Astrocyte (in vitro differentiated cells and primary cell): ENCODE measurements at places on chromosomes 5 and 9. TPM values are rescaled to one million over a fixed set of nuclear protein-coding genes. Genes with fewer than 3 reads are reported as not detected.

Gene SH3GL2
- 0.16 TPM in 1 of 2 replicates, not detected in the other for total RNA-seq

Gene SH2D3C
- total RNA-seq = 4.6 and 5.8 TPM in 2 replicates

Gene SLC25A2
- total RNA-seq = 0.19 and 0.25 TPM in 2 replicates

Gene KLHL9
- 30.3 and 30.4 TPM in 2 replicates for total RNA-seq

Gene C9orf50
- 0.41 TPM in 1 of 2 replicates, not detected in the other for total RNA-seq

Gene KCNV2
- total RNA-seq = not detected in 2 replicates

Gene SOHLH1
- not detected in 2 replicates for total RNA-seq

Gene GDNF
- 20.5 and 21.5 TPM in 2 replicates for total RNA-seq

Gene KIF12
- 0.34 and 0.50 TPM in 2 replicates for total RNA-seq

Gene HAND1
- total RNA-seq = not detected in 2 replicates

Gene OSMR
- total RNA-seq = 38.6 and 39.2 TPM in 2 replicates

Gene TLX3
- not detected in 2 replicates for total RNA-seq

Gene PCDHGC5
- 7.7 and 10.9 TPM in 2 replicates for total RNA-seq

Gene TAF1L
- total RNA-seq = 0.02 TPM in 1 of 2 replicates, not detected in the other

Gene DMRT3
- not detected in 2 replicates for total RNA-seq

GRCh38 chr5:179550511-179551342 lies at the start of gene RUFY1:
Gene RUFY1, plus strand, starts transcription at chr5:179550554. Its CDS starts 16 bp downstream, at chr5:179550570.
- DNase-seq = peak; percentile 49

GRCh38 chr5:171720086-171720485 lies 65.5 kb upstream of the SMIM23 start:
- no peak for DNase-seq

- DNase-seq = no peak
Observed at GRCh38 chr9:470552-471194, 256.0 kb downstream of the DOCK8 start.

GRCh38 chr5:179250561-179251225 lies 94.6 kb downstream of the ADAMTS2 start:
- no peak for DNase-seq

GRCh38 chr5:132070460-132071337 lies 2.9 kb upstream of the CSF2 start:
- peak; percentile 59 for DNase-seq

DNA sequence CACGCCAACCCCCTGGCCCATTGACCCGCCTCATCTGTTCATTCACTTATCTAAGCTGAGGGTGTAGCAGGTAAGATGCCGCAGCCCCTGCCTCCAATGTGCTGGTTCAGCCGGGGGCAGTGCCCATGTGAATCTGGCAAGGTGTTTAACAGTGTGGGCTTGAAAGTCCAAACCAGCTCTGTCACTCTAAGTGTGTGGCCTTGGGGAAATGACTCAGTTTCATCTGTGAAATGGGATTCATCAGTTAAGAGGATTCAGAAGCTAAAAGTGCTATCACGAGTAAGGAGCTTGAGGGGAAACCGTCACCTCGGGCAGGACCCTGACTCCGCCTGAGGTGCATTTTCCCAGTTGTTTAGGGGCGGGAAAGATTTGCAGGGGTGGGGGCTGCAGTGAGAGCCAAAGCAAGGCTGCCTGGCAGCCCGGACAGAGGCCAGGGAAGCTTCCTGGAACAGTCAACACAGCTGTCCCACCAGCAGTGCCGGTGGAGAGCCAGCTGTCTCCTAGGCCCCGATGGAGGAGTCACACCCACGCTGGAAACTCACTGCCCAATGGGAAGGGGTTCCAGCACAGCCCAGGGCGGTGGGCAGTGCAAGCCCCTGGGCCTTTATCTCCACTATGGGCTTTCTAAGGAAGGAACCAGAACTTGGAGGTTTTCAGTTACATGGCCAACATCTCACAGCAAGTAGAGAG lies 9.7 kb upstream of the URM1 start:
- no peak for DNase-seq

DNA sequence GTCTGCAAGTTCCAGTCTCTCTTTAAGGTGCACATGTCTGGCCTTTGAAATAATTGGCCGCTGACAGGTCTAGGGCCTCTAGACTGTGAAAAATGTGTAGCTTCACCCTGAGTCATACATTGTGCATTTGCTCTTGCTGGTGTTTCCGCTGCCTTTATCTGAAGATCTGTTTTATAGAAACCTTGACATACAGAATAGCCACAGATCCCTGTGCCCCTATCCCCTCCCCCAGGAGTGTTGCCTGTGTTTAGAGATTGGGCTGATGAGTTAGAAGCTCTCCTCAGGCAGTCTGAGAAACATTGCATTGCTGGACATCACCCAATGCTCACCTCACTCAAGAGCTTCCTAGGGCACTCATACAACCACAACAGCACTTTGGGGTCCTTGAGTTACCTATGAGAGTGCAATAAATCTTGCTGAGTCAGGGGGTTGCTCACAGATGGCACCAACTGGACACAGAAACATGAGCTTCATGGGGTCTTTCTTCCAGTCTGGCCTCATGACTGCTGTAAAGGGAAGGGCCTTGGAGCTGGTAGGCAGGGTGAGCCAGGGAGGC lies 3.8 kb upstream of the ZNF782 start:
- DNase-seq = peak; percentile 71

- DNase-seq = no peak
Observed at GRCh38 chr5:9562141-9562540, 16.3 kb upstream of the SEMA5A start.

DNA sequence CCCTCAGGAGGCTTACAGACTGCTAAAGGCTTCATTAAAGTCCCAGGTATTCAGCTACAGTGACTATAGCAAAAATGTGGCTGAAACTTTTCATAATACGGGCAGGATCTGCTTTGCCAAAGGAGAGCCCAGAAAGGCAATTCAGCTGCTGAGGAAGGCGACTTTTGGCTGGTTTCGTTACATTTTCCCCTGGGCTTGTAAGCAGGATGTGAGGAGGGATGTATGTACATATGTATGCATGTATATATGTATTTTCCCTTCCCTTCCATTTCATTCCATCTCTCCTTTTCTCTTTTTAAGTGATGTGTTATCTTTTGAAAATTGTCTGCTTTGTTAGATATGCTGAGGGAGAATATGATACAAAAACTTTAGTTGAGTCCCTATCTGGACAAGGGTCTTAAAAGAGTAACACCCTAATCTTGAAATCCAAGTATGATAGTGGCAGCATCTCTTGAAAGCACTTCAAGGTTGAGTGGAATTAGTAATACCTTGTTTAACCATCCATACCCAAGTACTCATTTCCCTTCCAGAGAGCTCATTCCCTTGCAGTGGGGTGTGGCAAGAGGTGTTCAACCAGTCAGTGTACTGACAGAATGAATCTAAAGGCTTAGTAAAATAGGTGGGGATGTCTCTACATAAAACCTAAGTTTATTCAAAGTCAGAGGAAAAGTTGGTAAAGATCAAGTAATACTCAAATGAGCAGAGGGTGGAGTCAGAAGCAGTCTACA lies 28.7 kb downstream of the RAD1 start:
- no peak for DNase-seq

DNA sequence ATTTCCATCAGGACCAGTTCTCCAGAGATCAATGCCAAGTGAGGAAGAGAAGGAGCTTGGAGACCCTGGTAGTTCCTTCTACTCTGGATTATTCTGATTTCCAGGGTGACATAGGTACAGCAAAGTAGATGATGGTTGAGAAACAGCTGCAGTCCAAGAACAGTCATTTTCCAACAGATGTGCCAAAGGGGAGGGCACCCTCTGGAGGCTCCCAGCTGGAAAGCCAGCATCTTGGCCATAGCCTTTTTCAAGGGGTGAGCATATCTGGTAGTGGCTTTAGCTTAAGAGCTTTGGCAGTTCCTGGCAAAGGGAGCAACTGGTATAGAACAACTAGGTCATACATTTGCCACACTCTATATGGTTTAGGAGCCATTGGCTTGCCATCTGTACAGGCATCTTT lies 492.7 kb downstream of the RASEF start:
- DNase-seq = no peak

GRCh38 chr5:170223360-170223759 lies 9.4 kb upstream of the C5orf58 start:
- DNase-seq = peak; percentile 3

- DNase-seq = peak; percentile 57
Observed at GRCh38 chr9:87375397-87376073, 122.1 kb upstream of the DAPK1 start.

DNA sequence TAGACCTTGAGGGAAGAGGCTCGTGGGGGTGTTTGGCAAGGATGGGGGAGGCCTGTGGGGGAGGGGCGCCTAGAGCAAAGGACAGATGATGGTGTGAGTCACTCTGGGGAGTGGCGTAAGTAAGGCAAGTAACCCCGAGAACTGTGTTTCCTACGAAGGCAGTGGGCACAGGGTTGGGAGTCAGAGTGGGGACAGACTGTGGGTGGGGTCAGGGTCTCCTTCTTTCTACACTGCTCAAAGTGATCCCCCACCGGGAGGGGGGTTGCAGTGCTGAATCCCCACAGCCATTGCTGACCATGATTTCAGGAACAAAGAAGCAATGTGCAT lies 136.8 kb downstream of the TENT4A start:
- DNase-seq = no peak

DNA sequence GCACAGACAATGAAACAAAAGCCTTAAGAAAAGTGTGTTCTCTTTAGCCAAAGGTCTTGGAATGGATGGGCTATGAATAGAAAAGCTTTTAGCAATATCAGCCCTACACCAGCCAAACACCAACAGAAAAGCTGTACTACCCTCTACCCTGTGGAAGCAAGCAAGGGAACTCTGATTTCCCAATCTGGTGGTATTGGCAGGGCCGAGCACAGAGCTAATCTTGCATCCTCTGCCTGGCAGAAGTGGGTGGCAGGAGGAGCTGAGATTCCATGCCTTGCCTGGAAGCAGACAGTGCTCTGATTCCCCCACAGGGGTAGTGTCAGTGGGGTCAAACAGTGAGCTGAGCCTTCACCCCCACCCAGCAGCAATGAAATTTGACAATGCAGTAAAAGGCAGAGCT lies 29.6 kb upstream of the ZNF782 start:
- DNase-seq = no peak

DNA sequence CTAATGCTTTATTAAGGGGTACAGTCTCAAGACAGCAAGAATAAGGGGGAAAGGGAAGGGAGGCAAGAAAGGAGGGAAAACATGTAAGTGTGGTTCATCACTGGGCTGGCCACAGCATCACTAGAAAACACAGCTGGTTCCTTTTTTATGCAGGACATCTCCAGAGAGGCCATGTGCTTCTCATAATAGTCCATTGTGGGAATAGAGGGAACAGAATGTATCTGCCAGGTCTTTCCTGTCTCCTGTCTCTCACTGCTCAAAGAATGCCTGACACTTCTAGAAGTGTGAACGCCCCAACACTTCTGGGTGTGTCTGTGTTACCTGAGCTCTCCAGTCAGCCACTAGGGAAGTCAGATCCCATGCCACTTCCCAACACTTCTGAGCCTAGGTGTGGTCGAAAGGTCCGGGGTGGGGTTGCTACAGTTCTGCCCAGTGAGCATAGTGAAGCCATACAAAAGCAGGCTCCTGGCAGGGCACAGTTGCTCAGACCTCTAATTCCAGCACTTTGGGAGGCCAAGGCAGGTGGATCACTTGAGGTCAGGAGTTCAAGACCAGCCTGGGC lies 255.6 kb upstream of the SLC30A5 start:
- no peak for DNase-seq

DNA sequence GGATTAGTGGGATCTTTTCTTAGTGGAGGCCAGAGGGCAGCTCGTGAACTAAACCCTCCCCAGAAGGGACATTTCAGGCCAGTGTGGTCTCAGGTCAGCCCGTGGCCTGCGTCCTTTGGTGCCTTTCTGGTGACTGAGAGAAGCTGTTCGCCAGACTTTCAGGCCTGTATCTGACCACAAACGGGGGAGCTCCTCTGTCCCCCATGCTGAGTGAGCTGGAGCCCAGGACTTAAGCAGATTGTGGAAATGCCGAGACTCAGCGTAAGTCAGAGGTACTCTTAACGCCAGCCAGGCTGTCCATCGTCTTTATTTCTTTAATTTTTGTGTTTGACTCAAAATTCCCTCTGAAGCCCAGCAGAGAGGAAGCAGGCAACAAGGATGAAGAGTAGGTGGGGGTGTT lies 54.8 kb upstream of the NCS1 start:
- no peak for DNase-seq

DNA sequence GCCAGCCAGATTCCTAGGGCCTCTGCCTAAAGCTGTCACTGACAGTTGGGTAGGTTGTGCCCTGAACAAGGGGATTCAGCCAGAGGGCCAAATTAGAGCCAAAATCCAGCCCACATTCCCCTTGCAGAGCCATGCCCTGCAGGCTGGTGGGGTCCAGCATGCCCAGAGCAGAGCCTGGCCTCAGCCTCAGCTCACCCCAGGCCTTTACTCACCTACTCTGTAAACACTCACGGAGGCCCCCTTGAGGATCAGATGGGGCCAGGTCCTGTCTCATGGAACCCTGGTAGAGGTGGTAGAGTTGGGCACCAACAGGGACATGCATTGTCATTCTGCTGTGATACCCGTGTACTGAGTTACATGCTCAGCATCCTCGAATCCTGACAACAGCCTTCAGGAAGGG lies 74.9 kb downstream of the LMX1B start:
- DNase-seq = no peak

DNA sequence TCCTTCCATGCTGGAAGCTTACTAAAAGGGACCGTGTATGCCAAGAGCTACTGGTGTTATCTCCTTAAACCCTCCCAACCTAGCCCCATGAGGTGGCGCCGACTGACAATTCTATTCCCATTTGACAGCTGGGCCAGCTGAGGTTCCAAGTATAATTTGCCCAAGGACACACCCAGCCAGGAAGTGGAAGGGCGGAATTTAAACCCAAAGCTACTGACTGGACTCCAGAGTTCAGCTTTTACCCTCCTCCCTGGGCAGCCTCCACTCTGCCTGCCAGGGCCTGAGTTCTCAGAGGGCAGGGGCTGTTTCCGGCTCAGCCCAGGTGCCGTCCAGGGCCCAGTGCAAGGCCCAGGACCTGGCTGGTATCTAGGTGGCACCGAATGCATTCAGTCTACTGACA lies 71.8 kb downstream of the C9orf50 start:
- DNase-seq = no peak

GRCh38 chr9:100700689-100701318 lies 122.9 kb downstream of the CAVIN4 start:
- DNase-seq = no peak

DNA sequence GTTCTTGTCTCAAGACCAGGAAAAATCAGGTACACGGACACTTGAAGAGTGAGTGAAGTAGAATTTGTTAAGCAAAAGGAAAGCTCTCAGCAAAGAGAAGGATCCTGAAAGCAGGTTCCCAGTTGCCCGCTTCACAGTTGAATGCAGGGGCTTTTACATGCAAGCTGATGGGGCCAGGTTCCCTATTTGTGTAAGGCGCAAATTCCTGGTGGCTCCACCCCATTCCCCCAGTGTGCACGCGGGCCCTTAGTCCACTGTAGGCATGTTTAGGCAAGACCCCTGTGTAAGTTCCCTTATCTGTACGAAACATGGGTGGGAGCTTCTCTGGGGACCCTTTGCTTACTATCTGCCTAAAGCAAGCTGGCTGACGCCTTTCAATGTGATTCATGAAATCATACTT lies 2.7 kb upstream of the AGTPBP1 start:
- DNase-seq = no peak

- DNase-seq = no peak
Observed at GRCh38 chr9:34825775-34826174, 115.8 kb upstream of the CCL21 start.

DNA sequence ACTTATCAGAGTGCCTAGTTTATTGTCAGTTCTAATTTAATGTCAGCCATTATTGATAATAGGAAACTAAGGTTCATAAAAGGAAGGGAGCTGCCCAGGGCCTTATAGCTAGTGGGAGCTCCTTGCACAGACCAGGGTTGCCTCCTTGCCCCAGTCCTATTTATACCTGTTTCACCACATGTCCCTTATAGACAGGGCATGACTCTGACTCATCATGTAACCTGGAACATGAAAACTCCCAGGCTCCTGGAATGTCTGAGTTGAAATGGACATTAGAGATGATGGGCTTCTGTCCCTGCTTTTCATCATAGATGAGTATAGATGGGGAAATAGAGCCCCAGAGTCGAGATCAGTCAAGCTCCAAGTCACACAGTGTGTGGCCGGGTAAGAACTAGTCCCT lies 21.1 kb downstream of the FAT2 start:
- DNase-seq = no peak
